ENCODE measurements at places on chromosomes 7 and 10.

GRCh38 chr7:29003703-29004102 lies 45.6 kb upstream of the TRIL start:
- DNase-seq: no peak

DNA sequence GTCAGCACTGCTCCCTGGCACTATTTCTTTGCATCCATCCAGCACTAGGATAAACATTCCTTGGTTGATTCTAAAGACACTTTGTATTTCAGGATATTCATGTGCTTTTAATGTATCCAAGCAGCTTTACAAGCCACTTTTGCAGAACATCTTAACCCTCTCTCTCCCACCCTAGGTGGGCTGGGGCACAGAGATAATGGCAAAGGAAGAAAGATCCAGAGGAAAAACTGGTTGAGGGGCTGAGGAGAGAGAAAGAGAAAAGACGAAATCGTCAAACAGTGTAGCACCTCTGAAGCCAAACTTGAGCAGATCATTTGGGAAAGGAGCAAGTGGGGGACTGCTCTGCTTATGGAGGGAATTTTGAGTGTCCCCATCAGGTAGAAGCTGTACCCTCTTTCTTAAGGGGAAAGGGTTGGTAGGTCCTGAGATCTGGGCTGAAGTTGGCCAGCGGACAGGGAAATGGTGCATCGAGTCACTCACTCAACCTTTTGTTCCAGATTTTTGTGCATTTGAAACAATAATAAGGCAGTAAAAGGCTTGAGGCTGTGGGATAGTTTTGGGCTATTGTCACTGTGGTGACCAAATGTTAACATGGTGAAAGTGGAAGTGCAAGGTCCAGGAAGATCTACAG lies 4.2 kb upstream of the HOXA13 start:
- no peak for DNase-seq

DNA sequence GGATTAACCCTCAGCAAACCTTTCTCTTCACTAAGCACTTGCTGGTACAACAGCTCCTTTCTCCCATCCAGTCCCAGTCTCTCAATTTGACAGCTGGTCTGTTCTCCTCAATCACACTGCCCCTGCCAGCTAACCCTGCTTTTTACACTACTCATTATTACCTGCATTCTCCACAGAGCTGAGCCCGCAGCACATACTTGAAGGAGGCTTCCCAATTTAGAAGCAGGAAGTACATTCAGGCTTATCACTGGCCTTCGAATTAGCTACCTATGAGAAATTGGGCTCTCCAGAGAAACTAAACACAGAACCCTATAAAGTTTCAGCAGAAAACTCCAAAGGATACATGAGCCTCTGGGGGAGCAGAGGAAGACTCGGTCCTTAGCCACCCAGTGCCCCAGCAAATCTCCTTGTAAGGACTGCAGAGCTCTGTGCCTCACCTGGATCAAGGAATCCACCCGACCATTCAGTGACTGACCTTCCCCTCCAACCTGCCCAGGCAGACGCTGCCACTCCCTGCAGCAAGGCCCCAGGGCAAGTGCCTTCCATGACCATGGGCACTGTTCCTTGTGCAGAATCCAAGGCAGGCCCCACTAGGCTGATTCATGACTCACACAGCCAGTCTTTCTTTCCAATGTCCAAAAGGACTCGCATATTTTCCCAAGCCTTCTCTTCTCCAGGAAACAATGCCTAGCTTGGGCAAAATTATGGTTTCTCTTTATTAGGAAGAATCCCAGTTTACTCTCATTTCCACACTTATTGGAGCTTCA lies 68.0 kb downstream of the VOPP1 start:
- no peak for DNase-seq

DNA sequence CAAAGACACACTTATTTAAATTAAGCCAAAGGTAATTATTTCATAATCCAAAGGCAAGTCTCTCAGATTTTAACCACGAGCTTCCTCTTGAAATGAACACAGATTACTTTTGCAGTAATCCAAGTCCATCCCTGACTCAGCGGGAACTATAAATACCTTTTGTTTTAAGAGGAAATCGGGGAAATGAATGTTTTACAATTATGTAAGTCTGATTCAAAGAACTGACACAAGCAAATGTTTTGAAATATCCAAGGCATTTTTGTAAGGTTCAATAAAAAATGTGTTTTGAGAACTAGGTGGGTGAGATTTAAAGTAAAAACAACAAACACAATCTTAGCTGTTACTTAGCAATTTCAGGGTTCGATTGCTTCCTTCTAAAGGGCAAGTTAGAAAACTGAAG lies 179.8 kb upstream of the ASAH2 start:
- DNase-seq: no peak

- no peak for DNase-seq
These were observed 352.0 kb downstream of the PCLO start for GRCh38 chr7:82810558-82811259.

- DNase-seq: no peak
These were observed 54.5 kb upstream of the LBX1 start for GRCh38 chr10:101283762-101284100.

DNA sequence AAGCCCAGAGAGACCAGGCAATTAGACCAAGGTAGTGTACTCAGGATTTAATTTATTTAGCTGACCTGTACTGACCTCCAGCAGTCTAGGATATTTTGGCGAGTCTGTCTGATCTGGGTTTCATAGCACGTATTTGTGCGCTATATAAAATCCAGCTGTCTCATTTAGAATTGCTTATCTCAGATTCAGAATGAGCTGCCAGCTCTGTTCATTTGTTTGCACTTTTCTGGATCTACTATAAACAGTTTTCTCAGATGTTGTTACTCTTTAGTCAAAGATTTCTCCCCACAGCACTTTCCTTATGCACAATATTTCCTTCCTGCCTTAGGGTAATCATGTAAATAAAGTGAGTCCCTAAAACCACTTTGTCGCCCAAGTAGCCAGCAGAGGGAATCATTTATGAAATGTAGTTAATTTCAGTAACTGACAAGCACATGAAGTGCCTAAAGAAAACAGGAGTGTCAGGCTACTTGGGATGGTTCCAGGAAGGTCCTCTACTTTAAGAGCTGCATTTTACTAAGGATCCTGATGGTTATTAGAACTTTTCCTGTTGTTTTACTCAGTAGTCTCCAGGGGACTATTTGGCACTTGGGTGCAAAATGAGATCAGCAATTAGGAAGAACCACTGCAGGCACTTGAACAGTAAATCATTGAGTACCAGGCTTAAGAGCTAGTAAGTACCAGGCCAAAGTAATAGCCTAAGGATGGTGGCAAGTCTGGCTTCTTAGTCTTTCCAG lies 226.4 kb downstream of the TWIST1 start:
- DNase-seq: no peak

GRCh38 chr7:75573477-75574019 lies 81.4 kb downstream of the SPDYE5 start:
- DNase-seq: no peak

DNA sequence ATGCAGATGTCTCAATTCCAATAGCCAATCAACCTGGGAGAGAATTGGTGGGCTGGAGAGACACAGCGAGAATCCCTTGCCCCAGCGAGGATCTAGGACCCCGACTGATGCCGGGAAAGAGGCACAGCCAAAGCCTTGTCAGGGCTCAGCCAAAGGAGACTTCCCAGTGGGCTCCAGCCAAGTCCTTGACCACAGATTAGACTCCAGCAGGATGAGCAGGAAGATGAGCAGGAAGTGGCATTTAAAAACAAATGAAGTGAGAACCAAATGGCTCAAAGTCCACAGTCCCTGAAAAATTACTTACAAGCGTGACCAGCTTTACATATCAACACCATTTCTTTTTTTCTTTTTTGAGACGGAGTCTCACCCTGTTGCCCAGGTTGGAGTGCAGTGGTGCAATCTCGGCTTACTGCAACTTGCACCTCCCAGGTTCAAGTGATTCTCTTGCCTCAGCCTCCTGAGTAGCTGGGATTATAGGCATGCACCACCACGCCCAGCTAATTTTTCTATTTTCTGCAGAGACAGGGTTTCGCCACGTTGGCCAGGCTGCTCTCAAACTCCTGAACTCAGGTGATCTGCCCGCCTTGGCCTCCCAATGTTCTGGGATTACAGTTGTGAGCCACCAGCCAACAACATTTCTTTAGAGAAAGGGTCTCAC lies 40.2 kb downstream of the CTBP2 start:
- DNase-seq: no peak

DNA sequence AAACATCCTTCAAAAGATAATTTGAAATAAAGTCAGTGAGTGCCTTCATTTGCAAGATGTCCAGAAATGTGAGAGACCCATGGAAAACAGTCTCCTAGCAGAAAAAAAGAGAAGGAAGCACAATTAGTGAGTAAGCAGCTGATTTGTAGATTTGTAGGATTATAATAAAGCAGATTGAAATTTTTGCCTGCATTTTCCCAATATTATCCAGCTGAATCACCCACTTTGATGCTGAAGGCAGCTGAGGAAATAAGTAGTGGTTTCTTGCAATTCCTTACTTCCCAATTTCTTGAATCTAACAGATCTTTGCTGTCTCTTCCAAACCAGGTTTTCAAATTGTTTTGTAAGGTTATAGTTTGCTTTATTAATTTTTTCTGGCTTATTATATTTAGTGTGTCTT lies 181.4 kb downstream of the GNAT3 start:
- no peak for DNase-seq

DNA sequence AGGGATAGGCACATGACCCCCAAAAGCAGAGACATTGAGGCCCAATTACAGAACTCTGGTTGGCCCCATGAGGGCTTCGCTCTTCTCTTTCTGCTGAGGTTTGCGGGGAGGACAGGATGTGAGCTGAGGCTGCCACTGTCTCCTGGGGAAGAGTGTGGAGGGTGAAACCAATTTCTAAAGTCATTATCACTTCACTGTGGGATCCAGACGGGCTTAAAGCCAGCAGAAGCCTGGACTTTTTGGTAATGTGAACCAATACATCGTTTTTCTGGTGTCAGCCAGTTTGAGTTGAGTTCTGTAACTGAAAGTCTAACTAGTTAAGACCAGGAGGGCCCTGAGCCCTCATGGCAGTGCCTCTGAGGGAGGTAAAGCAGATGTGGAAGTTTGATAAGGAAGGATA lies 163.0 kb downstream of the MYOF start:
- DNase-seq: no peak

GRCh38 chr7:79506481-79506880 lies 53.0 kb upstream of the MAGI2 start:
- DNase-seq: no peak

GRCh38 chr10:3592424-3592823 lies 192.6 kb downstream of the KLF6 start:
- no peak for DNase-seq

DNA sequence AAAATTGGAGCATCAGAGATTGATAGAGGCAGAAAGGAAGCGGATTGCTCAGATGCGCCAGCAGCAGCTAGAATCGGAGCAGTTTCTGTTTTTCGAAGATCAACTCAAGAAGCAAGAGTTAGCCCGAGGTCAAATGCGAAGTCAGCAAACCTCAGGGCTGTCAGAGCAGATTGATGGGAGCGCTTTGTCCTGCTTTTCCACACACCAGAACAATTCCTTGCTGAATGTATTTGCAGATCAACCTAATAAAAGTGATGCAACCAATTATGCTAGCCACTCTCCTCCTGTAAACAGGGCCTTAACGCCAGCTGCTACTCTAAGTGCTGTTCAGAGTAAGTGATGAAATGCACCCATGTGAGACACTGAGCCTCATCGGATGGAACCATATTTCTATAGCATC lies 33.1 kb downstream of the STAMBPL1 start:
- DNase-seq: no peak

GRCh38 chr10:125783957-125784356 lies 8.3 kb upstream of the MMP21 start:
- DNase-seq: no peak

- peak; percentile 68 for DNase-seq
These were observed at the start of gene TNS3 for GRCh38 chr7:47581804-47582763. TSS of gene TNS3 (minus strand) at chr7:47582111. CDS start at chr7:47439636, 142,475 bp downstream.

GRCh38 chr10:131337741-131338140 lies 26.2 kb upstream of the TCERG1L start:
- DNase-seq: no peak

GRCh38 chr7:5526100-5526905 lies 102.7 kb upstream of the TNRC18 start:
- peak; percentile 37 for DNase-seq

DNA sequence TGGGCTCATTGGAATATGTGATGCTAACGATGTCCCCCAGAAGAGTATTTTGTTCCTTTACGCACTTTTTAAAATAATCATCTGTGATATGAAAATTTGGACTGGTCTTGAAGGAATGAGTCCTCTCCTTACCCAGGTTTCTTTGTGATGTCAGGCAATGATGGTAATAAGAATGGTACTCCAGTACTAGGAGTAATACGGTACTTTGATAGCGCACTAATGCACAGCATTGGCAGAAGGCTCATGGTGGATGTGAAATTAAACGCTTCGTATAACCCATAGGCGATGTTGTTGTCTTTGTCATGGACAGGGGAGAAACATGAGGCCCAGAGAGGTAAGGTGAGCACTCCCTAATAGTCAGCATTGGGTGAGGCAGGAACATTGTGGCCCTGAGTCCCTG lies 125.4 kb downstream of the DPP6 start:
- no peak for DNase-seq

GRCh38 chr10:5023177-5023805 lies 19.6 kb upstream of the AKR1C2 start:
- no peak for DNase-seq

DNA sequence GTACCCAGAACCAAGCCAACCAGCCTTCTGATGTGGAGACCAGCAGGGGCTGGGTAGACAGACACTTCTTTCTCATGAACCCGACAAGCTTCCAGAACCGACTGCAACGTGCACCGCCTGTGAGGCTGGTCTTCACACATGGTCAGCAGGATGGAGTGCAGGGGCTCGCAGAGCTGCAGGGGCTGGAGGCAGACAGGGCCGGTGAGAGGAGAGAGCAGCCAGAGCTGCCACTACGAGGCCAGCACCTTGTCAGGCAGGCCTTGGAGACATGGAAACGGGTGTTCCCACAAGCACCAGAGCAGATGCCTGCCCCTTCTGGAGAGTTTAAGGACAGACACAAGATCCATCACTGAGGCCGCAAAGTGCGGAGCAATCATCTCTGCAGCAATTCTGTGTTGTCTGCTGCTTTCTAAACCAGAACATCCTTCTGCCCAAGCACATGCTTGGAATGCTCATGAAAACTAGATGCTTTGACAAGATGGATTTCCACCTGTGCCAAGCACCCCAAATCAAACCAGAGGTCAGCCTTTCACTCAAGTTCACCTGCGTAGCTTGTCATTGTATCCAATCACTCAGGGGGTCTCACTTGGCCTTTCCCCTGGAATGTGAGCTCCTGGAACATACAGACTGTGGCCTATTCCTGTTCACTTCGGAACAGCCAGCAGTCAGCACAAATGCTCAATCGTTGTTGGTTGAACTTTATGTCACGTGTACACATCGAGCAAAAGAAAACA lies 32.2 kb downstream of the FRMPD2 start:
- DNase-seq: peak; percentile 22
